Activated CD8-positive, alpha-beta memory T cell treated with anti-CD3 and anti-CD28 coated beads, Interleukin-2, amount 10 ng/mL, durations not matched to agents 7 days and 5 days (primary cell): ENCODE measurements at places on chromosomes 12 and 14. TPM values are rescaled to one million over a fixed set of nuclear protein-coding genes. Genes with fewer than 3 reads are reported as not detected.

- peaks cover 77% of the 10 kb centered on the region for H3K27me3 ChIP-seq
- peak overlapping the region; percentile 75 for H3K4me3 ChIP-seq
- H3K36me3 ChIP-seq = no peaks in the 10 kb centered on the region
- H3K27ac ChIP-seq = no peak overlapping the region
- DNase-seq = no peak
These were observed 4.4 kb downstream of the WNT1 start for GRCh38 chr12:48982397-48983080.

DNA sequence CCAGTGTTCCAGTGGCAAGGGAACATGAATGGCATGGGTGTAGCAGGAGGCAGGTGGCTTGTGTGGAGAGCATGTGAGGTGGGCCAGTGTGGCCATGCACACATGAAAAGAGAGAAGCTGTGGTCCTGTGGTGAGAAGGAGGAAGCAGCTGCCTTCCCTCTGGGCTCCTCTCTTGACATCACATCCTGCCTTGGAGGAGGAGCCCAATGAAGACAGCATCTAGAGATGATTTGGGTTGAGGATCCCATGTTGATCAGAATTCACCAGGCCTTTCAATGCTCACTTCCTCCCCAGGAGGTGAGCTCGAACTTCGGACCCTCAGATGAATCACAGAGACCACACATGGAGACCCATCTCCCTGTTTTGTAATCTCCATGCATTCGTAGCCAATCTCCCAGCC, 82.6 kb downstream of the LRRC74A start:
- H3K27me3 ChIP-seq = peaks cover 2% of the 10 kb centered on the region
- peak overlapping the region; percentile 17 for H3K4me3 ChIP-seq
- peaks cover 53% of the 10 kb centered on the region for H3K4me1 ChIP-seq
- H3K36me3 ChIP-seq = peaks cover 5% of the 10 kb centered on the region
- DNase-seq = peak; percentile 92
- H3K27ac ChIP-seq = peak overlapping the region; percentile 92

DNA sequence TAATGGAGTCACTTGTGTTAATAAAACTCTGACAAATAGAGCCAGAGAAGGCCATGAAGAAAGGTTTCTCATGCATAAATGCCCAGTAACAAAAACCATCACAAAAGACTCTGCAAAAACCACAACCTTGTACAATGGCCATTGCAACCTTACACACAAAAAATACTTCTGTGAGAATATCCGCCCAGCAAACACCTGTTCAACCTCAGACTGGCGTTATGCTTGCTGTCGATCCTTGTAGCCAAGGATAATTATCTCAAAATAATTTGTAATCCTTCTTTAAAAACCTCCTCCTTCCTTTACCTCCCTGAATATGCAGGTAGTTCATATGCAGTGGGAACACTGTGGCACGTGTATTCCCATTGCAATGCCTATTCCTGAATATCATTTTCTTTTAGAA, 157.1 kb downstream of the SLC41A2 start:
- no peak overlapping the region for H3K27ac ChIP-seq
- no peaks in the 10 kb centered on the region for H3K4me1 ChIP-seq
- H3K36me3 ChIP-seq = no peaks in the 10 kb centered on the region
- no peak overlapping the region for H3K4me3 ChIP-seq
- peaks cover 25% of the 10 kb centered on the region for H3K27me3 ChIP-seq

GRCh38 chr14:65738339-65738738, 325.8 kb downstream of the FUT8 start:
- no peak overlapping the region for H3K4me3 ChIP-seq
- H3K27me3 ChIP-seq = no peaks in the 10 kb centered on the region
- no peaks in the 10 kb centered on the region for H3K4me1 ChIP-seq
- peaks cover 55% of the 10 kb centered on the region for H3K36me3 ChIP-seq
- no peak overlapping the region for H3K27ac ChIP-seq
- no peak for DNase-seq

GRCh38 chr12:30595742-30596141, 99.9 kb downstream of the IPO8 start:
- DNase-seq = no peak
- no peaks in the 10 kb centered on the region for H3K27me3 ChIP-seq
- no peaks in the 10 kb centered on the region for H3K36me3 ChIP-seq
- no peaks in the 10 kb centered on the region for H3K4me1 ChIP-seq
- H3K27ac ChIP-seq = no peak overlapping the region

GRCh38 chr12:58766513-58766870, 153.8 kb downstream of the LRIG3 start:
- H3K36me3 ChIP-seq = no peaks in the 10 kb centered on the region
- no peak overlapping the region for H3K4me3 ChIP-seq
- no peak for DNase-seq

- H3K27ac ChIP-seq = peak overlapping the region; percentile 34
- H3K27me3 ChIP-seq = peaks cover 2% of the 10 kb centered on the region
- H3K36me3 ChIP-seq = no peaks in the 10 kb centered on the region
- peaks cover 5% of the 10 kb centered on the region for H3K4me1 ChIP-seq
- DNase-seq = no peak
- no peak overlapping the region for H3K4me3 ChIP-seq
These were observed 212.6 kb upstream of the SLC16A7 start for GRCh38 chr12:59383079-59383822.

DNA sequence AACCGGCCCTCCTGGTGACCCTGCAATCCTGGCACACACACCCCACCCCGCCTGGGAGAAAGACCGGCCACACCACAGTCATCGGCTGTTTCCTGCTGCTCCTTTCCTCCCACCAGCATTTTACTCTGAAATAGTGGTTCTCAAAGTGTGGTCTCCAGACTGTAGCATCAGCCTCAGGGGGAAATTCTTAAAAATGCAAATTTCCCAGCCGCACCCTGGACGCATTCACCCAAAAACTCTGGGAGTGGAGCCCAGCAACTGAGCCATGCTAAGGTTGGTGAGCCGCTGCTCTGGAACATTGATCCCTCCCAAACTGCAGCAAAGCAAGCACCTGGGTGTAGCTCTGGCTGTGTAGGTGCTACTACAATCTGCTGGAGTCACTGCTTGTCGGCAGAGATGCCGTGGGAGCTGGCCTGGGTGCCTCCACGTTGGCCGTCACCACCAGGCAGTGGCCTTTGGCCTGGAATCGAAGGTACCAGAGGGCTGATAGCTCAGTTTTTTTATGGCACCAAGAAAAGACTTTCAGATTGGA, 38.4 kb upstream of the BCL2L14 start:
- H3K4me3 ChIP-seq = no peak overlapping the region
- no peak for DNase-seq
- H3K36me3 ChIP-seq = peaks cover 5% of the 10 kb centered on the region

DNA sequence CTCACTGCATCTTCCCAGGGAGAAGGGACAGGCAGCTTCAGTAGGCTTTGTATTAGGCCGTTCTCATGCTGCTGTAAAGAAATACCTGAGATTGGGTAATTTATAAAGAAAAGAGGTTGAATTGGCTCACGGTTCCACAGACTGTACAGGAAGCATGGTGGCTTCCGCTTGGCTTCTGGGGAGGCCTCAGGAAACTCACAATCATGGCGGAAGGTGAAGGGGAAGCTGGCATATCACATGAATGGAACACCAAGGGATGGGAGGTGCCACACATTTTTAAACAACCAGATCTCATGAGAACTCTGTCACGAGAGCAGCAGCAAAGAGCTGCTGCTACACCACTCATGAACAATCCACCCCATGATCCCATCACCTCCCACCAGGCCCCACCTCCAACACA, 182.2 kb upstream of the SFSWAP start:
- peaks cover 3% of the 10 kb centered on the region for H3K4me1 ChIP-seq
- no peaks in the 10 kb centered on the region for H3K27me3 ChIP-seq
- DNase-seq = no peak
- no peak overlapping the region for H3K27ac ChIP-seq
- no peaks in the 10 kb centered on the region for H3K36me3 ChIP-seq

DNA sequence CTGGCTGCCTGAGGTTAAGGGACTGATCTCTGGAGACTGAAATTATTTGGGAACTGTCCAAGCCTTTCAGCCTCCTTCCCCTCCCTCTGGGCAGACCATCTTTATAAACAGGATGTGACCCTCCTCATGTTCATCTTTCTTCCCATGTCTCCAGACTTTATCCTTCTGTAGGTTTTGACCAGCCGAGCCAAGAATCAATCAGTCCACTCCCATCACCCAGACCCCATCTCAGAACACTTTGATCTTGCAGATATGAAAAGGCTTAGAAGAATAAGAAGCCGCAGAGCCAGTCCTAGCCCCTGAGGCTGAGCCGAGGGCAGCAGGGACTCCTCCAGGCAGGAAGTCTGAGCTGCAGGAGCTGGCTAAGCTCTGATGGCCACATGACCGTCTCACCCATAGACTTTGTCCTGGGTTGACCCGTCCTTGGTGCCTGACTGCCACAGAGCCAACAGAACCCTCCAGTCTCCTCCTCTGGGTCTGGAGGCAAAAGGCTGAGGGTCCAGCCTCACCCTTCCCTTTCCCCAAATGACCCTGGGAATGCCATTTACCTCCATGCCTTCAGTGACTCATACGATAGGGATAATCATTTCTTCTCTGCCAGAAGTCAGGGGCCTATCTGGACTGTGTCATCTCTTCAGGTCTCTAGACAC, 1.6 kb downstream of the KRT71 start:
- H3K4me1 ChIP-seq = peaks cover 2% of the 10 kb centered on the region
- no peak for DNase-seq
- no peaks in the 10 kb centered on the region for H3K36me3 ChIP-seq
- H3K27ac ChIP-seq = no peak overlapping the region
- H3K27me3 ChIP-seq = peaks cover 30% of the 10 kb centered on the region

DNA sequence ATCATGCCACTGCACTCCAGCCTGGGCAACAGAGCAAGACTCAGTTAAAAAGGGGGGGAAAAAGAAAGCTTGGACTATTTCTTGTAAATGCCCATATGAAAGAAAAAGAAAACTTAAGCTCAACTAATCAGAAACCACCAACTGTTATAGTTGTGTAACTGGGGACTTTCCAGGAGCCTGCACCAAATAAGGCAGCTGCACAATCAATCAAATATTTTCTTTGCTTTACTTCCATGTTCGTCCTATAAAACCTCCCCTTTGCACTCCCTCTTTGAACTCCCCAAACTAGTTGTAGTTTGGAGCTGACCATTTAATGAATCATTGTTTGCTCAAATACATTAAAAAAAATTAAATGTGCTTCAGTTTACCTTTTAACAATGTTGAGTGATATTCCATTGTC, 54.9 kb downstream of the OTOGL start:
- H3K4me3 ChIP-seq = no peak overlapping the region
- H3K27me3 ChIP-seq = peaks cover 5% of the 10 kb centered on the region
- no peak overlapping the region for H3K27ac ChIP-seq

DNA sequence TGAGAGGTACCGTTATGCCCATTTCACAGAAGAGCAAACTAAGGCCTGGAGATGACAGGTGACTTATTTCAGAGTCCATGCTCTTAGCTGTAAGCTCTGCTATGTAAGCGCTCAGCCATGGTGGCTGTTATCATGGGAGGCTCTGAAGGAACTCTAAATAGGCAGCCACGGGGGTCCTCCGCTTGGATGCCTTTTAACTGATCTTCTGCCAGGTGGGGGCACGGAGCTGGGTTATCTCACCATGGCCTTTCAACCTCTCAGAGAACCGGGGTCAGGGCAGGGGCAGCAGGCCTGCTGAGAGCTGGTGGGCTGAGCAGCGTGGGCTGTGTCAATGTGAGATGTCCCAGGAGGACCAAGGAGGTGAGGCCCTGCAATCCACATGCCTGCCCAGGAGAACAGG, 49.7 kb upstream of the RBM19 start:
- H3K36me3 ChIP-seq = no peaks in the 10 kb centered on the region
- H3K27ac ChIP-seq = no peak overlapping the region
- H3K27me3 ChIP-seq = peaks cover 4% of the 10 kb centered on the region
- no peak overlapping the region for H3K4me3 ChIP-seq
- no peaks in the 10 kb centered on the region for H3K4me1 ChIP-seq

DNA sequence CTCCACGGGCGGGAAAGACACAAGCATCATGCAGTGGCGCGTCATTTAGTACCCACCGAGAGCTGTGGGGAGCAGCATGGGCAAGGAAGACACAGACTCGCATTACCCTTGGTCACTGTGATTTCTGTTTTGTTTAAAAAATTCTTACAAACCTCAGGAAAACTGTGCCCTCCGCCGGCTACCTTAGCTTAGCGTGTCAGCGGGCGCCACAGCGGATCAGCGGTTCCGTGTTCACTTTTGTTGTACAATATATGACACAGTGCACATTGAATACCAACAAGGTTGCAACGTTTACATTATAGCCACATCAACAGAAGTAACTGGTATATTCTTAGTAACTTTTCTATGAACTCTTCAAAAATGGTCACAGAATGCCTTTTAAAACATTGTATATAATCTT, 125.2 kb upstream of the EVL start:
- peaks cover 9% of the 10 kb centered on the region for H3K27me3 ChIP-seq
- H3K27ac ChIP-seq = no peak overlapping the region
- no peaks in the 10 kb centered on the region for H3K36me3 ChIP-seq
- no peak overlapping the region for H3K4me3 ChIP-seq
- no peak for DNase-seq

DNA sequence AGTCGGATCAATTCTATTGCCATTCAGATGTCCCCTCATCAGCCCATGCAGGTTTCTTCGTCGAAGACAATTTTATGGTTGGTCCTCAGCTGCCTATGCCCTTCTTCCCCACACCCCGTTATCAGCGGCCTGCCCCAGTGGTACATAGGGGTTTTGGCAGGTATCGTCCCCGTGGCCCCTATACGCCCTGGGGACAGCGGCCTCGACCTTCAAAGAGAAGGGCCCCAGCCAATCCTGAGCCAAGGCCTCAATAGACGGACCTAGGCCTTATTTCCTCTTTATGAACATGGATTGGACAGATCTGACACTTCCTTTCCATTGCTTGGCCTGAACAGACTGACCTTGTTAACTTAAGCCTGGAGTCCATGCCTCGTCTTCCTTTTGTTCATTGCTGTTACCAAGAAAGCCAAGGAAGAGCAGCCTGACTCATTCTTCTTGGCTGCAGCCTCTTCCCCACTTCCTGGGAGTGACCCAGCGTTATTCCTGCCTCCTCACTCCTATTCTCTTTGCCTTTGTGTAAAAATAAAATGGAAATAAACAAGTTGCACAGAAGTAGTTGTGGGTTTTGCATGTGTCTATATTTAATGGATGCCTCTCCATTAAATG, 156.5 kb upstream of the AMIGO2 start:
- H3K36me3 ChIP-seq = peaks cover 59% of the 10 kb centered on the region
- no peaks in the 10 kb centered on the region for H3K27me3 ChIP-seq
- DNase-seq = no peak
- peaks cover 31% of the 10 kb centered on the region for H3K4me1 ChIP-seq
- H3K27ac ChIP-seq = no peak overlapping the region

Gene CLEC4C
- not detected for total RNA-seq

Gene RTN1
- not detected for total RNA-seq

Gene METTL17
- total RNA-seq = 111 TPM

Gene CELA1
- total RNA-seq = not detected

Gene OLR1
- total RNA-seq = not detected

Gene CCDC197
- total RNA-seq = not detected

Gene RPGRIP1
- not detected for total RNA-seq

Gene ADCY6
- total RNA-seq = 0.42 TPM
